Bronchial epithelial cell (primary cell): ENCODE measurements at places on chromosomes 6 and 20. TPM values are rescaled to one million over a fixed set of nuclear protein-coding genes. Genes with fewer than 3 reads are reported as not detected.

HSPA12B gene
- not detected in 2 replicates for total RNA-seq

CDH4 gene
- total RNA-seq: 5.4 and 12.1 TPM in 2 replicates

OSER1 gene
- total RNA-seq: 31.9 and 53.2 TPM in 2 replicates

HMGCLL1 gene
- not detected in 2 replicates for total RNA-seq

KHDRBS2 gene
- total RNA-seq: not detected in 2 replicates

C20orf204 gene
- 0.53 and 1.2 TPM in 2 replicates for total RNA-seq

GDAP1L1 gene
- not detected in 2 replicates for total RNA-seq

DYNLT2 gene
- 1.0 and 1.1 TPM in 2 replicates for total RNA-seq
